Liver (tissue), 10 donors: ENCODE measurements at places on chromosomes 4 and X.
A peak's percentile ranks its signal among the peaks of the same experiment; 100 is the strongest.

GRCh38 chr4:67071641-67072040 is 473.7 kb downstream of the CENPC start:
- DNase-seq = no peak

DNA sequence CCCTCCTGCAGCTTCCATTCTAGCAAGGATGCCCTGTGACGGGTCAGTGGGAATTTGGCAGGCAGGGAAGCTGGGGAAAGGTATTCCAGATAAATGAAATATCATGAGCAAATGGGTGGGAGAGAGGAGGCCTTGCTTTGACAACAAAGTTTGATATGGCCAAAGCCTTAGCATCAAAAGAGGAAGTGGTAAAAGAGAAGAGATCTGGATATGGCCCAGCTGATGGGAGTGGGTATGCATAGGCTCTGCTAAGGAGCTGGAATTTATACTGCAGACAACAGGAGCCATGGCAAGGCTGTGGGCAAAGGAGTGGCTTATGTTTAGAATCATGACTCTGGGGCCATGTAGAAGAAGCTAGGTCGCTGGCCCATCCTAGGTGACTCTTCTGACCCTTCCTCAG is 89.2 kb downstream of the PJA1 start:
- no peak for DNase-seq

- no peak for DNase-seq
Observed at GRCh38 chr4:128279624-128280225, 7.9 kb downstream of the PGRMC2 start.

GRCh38 chrX:147228153-147228552 is 413.6 kb upstream of the CXorf51A start:
- DNase-seq = no peak

GRCh38 chrX:16087076-16087475 is 36.3 kb upstream of the GRPR start:
- no peak for DNase-seq

DNA sequence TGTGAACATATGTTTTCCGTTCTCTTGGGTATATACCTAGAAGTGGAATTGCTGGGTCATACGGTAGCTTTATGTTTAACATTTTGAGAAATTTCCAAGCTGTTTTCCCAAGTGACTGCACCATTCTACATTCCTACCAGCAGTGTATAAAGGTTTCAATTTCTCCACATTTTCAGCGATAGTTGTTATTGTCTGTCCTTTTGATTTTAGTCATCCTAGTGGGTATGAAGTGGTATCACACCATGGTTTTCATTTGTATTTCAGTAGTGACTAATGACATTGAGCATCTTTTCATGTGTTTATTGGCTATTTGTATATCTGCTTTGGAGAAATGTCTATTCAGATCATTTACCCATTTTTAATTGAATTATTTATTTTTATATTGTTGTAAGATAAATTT is 2.4 kb downstream of the PPEF1 start:
- no peak for DNase-seq

- no peak for DNase-seq
Observed at GRCh38 chrX:127390316-127390715, 570.8 kb downstream of the PRR32 start.

DNA sequence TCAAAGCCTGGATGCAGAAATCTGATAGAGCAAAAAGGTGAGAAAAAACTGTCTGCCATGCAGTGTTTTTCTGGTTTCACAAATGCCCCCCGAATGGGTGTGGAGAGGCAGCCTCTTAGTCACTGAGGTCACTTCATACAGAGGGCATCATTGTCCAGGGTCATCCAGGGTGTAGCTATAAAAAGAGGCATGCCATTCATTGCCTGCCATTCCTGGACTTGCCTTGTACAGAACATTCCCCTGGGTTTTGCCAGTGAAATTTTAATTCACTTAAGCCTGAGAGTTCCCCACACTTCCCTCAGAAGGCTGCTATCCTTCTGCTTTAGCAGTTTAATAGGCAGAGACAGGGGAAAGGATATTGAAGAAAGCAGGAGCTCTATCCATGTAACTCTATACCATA is 230.3 kb downstream of the UNC5C start:
- no peak for DNase-seq

DNA sequence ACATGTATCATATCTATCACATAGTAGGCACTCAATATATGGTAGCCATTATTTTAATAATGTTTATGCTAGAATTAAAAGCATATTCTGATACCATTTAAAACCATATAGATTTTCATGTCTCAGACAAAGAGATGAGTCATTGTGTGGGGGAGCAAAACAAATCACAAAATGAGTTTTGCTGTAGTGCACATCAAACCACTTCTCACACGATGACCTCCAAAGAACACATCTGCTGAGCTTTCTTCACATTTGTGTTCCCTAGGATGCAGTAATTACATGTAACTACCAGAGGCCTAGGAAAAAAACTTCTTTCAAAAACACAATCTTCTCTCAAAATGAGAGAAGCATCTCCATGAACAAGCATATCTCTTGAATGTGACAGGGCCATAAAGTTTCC is 56.1 kb upstream of the BRS3 start:
- DNase-seq = no peak

DNA sequence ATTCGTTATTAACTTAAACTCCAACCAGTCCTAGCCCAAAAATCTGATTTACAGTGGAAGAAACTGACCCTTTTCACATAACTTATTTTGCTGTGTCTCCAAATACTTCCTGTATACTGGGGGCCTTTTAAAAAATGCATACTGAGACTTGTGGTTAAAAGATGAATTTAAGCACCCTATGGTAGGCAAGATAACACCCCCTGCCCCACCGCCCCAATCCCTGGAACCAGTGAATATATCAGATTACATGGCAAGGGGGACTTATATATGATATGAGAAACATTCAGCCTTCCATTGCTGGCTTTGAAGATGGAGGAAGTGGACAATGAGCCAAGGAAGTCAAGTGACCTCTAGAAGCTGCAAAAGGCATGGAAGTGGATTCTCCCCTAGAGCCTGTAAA is 3.1 kb upstream of the CLCN3 start:
- no peak for DNase-seq

- no peak for DNase-seq
Observed at GRCh38 chr4:133910165-133910564, 291.4 kb downstream of the PABPC4L start.

DNA sequence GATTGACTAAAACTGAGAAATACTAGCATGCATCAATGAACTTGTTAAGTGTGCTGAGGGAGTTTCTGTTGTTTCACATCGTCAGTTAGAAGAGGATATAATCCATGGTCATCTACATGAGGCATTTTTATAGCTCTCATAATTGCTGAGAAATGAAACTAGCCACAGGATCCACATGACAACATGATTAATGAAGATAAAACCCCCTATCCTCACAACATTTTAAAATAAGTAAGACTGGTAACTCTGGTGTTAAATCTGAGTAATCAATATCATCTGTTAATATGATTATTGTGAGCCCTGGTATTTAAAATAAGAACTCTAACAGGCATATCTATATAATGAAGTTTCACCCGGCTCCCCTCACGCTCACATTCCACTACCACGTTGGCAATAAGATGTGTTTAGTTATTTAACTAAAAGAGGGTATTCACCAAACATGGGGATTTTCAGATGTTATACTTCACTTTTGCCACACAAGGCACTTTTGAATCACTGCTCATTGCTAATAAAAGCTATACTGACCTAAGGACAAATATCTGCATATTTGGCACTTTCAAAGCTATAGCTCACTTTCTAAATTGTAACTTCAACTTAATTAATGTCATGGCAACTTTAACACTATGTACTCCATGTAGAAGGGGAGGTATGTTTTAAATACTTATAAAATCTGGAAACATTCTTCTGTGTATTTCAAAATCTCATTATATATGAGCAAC is 6.7 kb downstream of the UNC5C start:
- DNase-seq = no peak

- DNase-seq = no peak
Observed at GRCh38 chr4:169305651-169306050, 34.9 kb upstream of the SH3RF1 start.

DNA sequence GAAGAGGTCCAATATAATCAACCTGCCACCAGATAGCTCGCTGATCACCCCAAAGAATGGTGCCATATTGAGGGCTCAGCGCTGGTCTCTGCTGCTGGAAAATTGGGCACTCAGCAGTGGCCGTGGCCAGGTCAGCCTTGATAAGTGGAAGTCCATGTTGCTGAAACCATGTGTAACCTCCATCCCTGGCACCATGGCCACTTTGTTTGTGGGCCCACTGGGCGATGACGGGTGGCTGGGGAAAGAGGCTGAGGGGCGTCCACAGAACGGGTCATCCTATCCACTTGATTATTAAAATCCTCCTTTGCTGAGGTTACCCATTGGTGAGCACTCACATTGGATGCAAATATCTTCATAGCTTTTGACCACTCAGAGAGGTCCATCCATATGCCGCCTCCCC is 7.7 kb downstream of the F8A2 start:
- DNase-seq = no peak

- DNase-seq = no peak
Observed at GRCh38 chrX:107677501-107677901, 49.2 kb downstream of the PRPS1 start.

GRCh38 chrX:44282753-44283152 is 60.7 kb downstream of the EFHC2 start:
- DNase-seq = no peak

- no peak for DNase-seq
Observed at GRCh38 chrX:74248889-74249288, 55.1 kb upstream of the ZCCHC13 start.

DNA sequence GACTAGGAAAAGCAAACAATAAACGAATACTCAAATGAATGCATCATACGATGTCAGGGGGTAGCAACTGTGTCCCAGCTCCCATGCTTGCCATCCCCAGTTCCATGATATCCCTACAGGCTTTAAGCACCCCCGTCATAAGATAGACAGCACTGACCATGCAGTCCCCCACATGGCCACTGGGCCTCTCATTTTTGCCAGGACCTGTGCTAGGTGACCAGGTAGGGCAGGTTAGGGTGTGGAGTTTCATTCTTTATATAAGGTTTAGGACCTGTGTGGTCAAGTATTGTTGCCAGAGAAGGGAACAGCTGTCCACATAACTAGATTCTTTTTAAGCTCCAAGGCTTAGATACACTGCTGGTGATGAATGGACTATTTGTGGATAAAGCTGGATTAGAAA is 9.7 kb downstream of the PPEF2 start:
- DNase-seq = no peak

DNA sequence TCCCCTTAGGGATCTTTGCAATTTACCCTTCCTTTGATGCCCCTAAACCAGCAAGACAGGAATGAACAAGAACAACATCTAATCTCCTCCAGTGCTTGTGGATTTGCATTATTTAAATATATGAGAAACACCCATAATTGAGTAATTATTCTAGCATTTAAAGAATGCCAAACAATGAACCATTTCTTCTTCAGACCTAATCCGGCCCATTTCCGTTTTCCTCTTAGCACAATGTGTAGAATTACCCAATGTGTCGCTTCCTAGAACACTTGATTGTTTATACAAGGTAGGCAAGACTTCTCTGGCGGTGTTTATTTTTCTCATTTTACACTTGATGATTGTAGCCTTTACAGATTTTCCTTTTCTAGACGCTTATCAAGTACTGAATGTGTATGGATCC is 43.5 kb downstream of the CLDN34 start:
- DNase-seq = no peak

GRCh38 chr4:57091657-57092162 is 18.5 kb downstream of the IGFBP7 start:
- DNase-seq = no peak

GRCh38 chr4:153362184-153362583 is 17.7 kb downstream of the MND1 start:
- no peak for DNase-seq

GRCh38 chr4:123298801-123299200 is 97.8 kb upstream of the SPRY1 start:
- DNase-seq = no peak

DNA sequence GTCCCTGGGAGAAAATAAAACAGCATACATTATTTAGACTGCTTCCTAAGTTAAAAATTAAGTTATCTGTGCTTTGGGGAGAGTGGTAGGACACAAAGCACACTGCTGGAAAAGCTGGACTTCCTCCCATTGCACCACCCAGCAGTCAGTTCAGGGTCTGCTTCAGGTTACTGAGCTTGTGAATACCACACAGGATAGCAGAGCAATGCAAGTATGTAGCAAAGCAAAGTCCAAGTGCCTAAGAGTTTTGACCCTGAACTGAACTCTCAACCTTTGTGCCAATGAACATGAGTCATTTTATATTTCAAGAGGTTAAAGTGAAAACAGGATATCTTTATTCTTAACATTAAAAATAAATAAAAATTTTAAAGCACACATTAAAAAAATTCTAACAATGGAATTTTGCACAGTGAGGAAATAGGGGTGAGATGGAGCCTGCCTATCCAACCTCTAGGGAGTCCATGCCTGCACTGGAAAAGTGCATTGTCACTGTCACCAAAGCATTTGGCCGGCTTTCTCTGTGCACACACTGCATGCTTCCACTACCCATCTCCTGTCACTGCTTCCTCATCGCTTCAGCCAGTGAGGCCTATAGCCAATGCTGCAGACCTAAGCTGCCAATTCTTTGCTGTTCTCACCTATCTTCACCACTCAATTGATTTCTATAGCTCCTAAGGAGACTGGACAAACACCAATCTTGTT is 50.9 kb downstream of the ABCG2 start:
- DNase-seq = peak; percentile 37

DNA sequence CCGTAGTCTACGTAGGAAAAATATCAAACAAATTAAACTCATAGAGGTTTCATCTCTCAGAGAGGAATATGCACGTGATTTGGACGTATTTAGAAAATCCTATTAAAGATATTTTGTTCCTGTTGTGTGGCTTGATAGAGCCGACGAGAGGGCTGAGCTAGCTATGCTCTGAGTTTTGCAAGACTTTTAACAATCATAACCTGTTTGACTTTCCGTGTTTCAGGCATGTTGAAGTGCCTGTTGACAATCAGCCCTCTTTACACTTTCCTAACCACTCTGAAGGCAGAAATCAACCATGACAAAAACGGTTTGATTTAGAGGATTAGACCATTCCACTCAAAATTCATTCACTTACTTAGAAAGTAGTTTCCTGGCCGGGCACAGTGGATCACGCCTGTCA is 297.3 kb downstream of the ASMT start:
- DNase-seq = no peak

GRCh38 chrX:138925330-138925729 is 213.8 kb upstream of the FGF13 start:
- DNase-seq = no peak

DNA sequence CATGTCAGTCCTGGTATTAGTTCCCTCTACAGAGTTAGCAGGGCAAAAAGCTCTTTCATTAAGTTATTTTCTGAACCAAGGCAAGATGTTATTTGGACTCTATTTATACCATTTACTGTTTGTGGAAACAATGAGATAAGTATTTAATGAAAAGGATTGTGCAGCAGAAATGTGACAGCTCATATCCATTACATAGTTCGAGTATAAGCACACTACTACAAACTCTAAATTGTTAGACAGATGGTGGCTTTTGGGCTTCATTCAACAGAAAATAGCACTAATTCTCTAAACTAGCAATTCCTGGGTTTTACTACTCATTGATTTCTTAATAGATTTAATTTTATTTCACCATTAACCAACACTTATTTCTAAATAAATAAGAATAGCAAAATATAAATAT is 95.2 kb upstream of the ANK2 start:
- no peak for DNase-seq
